ENCODE measurements at places on chromosomes 1 and 21. TPM values are rescaled to one million over a fixed set of nuclear protein-coding genes. Genes with fewer than 3 reads are reported as not detected.

The CHIA gene
- total RNA-seq, result not detected

The C1orf185 gene
- not detected for total RNA-seq

The CNST gene
- 43.4 TPM for total RNA-seq

The HCN3 gene
- total RNA-seq, result 4.3 TPM

The NBPF4 gene
- total RNA-seq, result not detected

The KRTAP10-2 gene
- total RNA-seq, result not detected

The TMEM50B gene
- 36.5 TPM for total RNA-seq

The ITLN2 gene
- total RNA-seq, result not detected

The AK4 gene
- 64.8 TPM for total RNA-seq

The GBP3 gene
- total RNA-seq, result 29.7 TPM

The TCHHL1 gene
- not detected for total RNA-seq

The PAQR6 gene
- 4.7 TPM for total RNA-seq

The ZNF593OS gene
- not detected for total RNA-seq

The DUSP12 gene
- total RNA-seq, result 19.8 TPM

The ITGB2 gene
- total RNA-seq, result 565 TPM

The AMY1C gene
- not detected for total RNA-seq

The MKNK1 gene
- total RNA-seq, result 59.6 TPM

The MYBPH gene
- total RNA-seq, result not detected

The GLMN gene
- total RNA-seq, result 16.7 TPM

The C8B gene
- not detected for total RNA-seq

The CDK18 gene
- 0.68 TPM for total RNA-seq

The TBCE gene
- total RNA-seq, result 20.1 TPM

The CFHR1 gene
- total RNA-seq, result not detected

The GJA4 gene
- not detected for total RNA-seq

The GBP6 gene
- total RNA-seq, result 0.40 TPM

The LRRC40 gene
- 13.7 TPM for total RNA-seq

The RNF2 gene
- total RNA-seq, result 22.1 TPM

The LENEP gene
- total RNA-seq, result 1.2 TPM

The KRTAP19-3 gene
- total RNA-seq, result not detected

The MAGOH gene
- total RNA-seq, result 72.7 TPM

The NUDT4B gene
- 0.48 TPM for total RNA-seq

The APCS gene
- total RNA-seq, result not detected

The OR6N1 gene
- not detected for total RNA-seq

The LRRC71 gene
- total RNA-seq, result not detected

The LCE1D gene
- total RNA-seq, result not detected

The RASSF5 gene
- total RNA-seq, result 210 TPM

The TRNP1 gene
- 0.20 TPM for total RNA-seq

The AGT gene
- total RNA-seq, result not detected

The SPRR1A gene
- total RNA-seq, result not detected

The RAB3B gene
- total RNA-seq, result 0.08 TPM

Data from activated naive CD4-positive, alpha-beta T cell treated with anti-CD3 and anti-CD28 coated beads, Interleukin-2, amount 10 ng/mL, durations not matched to agents 5 hours and 36 hours (primary cell).